ENCODE measurements at places on chromosomes 7 and 10.

- no peaks in the 10 kb centered on the region for H3K27me3 ChIP-seq
- H3K4me3 ChIP-seq: no peak overlapping the region
- DNase-seq: no peak
- H3K36me3 ChIP-seq: peaks cover 20% of the 10 kb centered on the region
- no peak overlapping the region for H3K27ac ChIP-seq
These were observed 80.6 kb downstream of the ETV1 start for GRCh38 chr7:13908667-13909397.

DNA sequence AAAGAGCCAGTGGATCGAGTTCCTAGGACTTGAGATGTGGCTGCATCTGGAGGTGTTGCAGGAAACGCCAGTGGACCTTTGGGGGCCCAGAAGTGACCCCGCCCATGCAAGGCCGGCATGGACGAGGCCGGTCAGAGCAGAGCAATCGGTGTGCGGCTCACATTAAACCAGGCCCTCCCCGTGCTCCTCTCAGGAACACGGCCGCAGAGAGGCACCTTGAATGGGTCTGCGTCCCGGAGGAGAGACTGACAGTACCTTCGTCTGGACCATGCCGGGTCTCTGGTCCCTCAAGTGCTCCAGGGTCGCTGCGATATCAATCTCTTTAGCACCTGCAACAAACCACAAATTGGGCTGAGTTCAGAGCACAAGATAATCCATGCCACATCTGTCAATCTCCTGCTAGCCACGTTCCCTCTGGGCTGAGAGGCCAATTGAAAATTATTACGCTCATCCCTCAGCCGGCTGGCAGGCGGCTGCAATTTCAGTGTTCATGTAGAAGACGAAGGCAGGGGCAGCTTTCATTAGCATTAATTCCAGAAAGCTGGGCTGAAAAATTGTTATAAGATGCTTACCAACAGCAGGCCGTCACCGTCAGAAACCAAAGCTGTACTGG lies 212.0 kb downstream of the DNAJB6 start:
- no peak overlapping the region for H3K4me3 ChIP-seq
- no peak for DNase-seq
- no peaks in the 10 kb centered on the region for H3K27me3 ChIP-seq
- H3K36me3 ChIP-seq: peaks cover 29% of the 10 kb centered on the region
- no peak overlapping the region for H3K27ac ChIP-seq

- no peak overlapping the region for H3K4me3 ChIP-seq
- no peaks in the 10 kb centered on the region for H3K27me3 ChIP-seq
- peaks cover 11% of the 10 kb centered on the region for H3K4me1 ChIP-seq
- DNase-seq: no peak
- H3K27ac ChIP-seq: no peak overlapping the region
- no peaks in the 10 kb centered on the region for H3K36me3 ChIP-seq
These were observed 55.1 kb upstream of the SEMA3A start for GRCh38 chr7:84249656-84250055.

GRCh38 chr7:92755680-92756079 lies 80.7 kb downstream of the CDK6 start:
- H3K27ac ChIP-seq: no peak overlapping the region
- DNase-seq: no peak
- H3K27me3 ChIP-seq: no peaks in the 10 kb centered on the region
- H3K4me3 ChIP-seq: no peak overlapping the region
- peaks cover 29% of the 10 kb centered on the region for H3K4me1 ChIP-seq

Data from esophagus muscularis mucosa (tissue), 4 donors.